ENCODE measurements at places on chromosomes 7 and 10.

DNA sequence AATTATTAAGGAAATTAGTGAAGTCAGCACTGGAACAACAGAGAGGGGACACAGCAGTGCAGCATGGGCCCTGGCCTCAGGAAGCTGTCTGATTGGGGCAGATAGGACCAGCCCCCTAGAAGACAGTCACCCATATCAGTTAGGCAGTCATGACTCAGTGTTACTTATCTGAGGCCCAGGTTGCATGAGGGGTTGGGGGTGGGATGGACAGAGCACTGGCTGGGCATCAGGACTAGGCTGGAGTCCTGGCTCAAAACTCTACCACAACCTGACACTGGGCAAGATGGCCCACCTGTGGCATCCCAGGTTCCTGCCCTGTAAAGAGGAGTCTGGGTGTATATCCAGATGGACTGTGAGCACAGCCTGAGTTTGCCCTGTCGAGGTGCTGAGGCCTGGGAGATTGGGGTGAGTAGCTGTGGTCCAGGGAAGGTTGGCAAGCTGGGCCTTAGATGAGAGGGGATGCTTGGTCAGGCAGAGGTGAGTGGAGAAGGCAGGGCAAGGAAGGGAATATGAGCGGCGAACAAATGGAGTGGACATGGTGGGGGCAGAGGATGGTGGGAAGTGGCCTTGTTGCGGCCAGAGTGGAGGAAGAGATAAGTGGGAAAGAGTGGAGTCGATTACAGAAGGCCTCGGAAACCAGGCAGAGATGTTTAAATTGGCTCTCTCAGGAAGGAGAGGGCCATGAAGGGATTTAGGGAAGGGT lies 37.5 kb downstream of the HK1 start:
- DNase-seq = no peak

DNA sequence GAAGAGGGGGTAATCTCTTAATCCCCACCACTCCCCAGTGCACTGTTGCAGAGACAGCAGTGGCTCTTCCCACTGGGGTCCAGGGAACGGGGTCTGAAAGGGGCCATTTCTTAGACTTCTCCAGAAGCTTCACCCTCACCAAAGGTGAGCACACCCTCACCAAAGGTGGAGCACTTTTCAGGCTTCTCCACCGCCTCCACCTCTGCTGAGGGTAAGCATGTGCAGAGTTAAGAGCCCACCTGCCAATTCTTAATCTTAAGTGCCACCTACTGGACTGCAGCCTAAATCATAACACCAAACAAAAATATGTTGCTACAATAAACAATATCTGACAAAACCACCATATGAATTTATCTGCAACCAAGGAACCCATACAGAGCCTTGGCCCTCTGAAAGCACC lies 27.0 kb downstream of the SNX13 start:
- no peak for DNase-seq

DNA sequence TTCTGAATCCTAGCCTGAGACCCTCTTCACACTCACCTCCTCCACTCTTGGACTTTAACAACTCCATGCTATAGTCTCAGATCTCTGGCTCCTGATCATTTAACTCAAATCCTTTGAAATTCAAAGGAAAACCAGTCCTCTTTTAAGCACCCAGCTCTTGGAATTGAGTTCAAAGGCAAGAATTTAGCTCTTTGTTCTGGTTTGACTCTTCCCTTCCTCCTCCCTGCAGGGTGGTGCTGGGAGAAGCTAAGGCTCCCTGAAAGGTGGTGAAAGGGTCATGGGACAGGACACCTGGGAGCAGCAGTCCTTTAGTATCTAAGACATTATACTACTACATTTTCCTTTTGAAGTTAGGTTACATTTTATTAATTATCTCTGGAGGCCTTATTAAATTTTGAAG lies 259.4 kb downstream of the CCSER2 start:
- DNase-seq = no peak

GRCh38 chr10:5486853-5487235 lies 12.5 kb downstream of the CALML5 start:
- no peak for DNase-seq
